NCI-H226 (cell line): ENCODE measurements at places on chromosomes 1 and 21.
A peak's percentile ranks its signal among the peaks of the same experiment; 100 is the strongest.

GRCh38 chr1:57420981-57421785 lies 2.7 kb downstream of the DAB1 start:
- DNase-seq, result no peak

- no peak for DNase-seq
These were observed 309.9 kb upstream of the PRMT6 start for GRCh38 chr1:106746448-106747085.

- no peak for DNase-seq
These were observed 159.5 kb upstream of the RNPC3 start for GRCh38 chr1:103365860-103366569.

DNA sequence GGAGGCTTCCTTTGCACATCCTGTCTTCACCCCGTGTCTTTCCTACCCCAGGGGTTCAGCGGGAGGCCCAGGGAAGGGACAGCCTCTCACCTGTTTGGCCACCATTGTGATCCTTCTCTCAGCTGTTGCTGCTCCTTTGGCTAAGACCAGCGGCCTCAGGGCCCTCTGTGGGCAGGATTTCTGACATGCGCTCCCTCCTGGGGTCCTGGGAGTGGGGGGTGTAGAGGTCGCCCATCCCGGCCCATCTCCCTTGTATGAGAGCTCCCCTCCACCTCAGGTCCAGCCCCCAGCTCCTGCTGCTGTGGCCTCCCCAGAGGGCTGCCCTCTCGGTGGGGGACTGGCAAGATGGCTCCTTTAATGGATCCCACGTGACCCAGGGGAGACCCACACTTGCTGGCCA lies 120.5 kb downstream of the PRDM2 start:
- DNase-seq, result no peak

- no peak for DNase-seq
These were observed 32.4 kb downstream of the RGS5 start for GRCh38 chr1:163170331-163170730.

GRCh38 chr1:11037740-11038182 lies 9.3 kb downstream of the MASP2 start:
- peak; percentile 46 for DNase-seq

DNA sequence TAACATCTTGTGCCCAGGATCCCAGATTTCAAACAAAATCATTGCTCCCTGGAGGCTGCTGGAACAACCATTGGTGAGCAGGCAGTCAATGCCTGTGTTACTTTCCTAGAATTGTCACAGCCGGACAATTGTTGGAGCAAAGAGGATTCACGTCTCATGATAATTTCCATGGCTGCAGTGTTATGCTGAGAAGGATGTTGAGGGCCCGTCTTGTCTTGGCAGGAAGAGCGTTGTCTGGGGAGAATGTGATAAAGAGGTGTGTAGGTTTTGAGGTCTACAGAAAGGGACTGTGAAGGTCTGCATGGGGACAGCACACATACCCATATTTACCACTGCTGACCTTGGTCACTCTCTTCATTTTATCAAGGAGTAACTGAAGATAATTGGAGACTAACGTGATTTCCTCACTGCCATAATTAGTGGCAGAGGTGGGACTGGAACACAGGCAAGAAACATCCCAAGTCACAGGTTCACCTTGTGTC lies 6.3 kb downstream of the MECR start:
- DNase-seq, result no peak

- no peak for DNase-seq
These were observed 4.3 kb downstream of the MEF2D start for GRCh38 chr1:156496211-156496761.

DNA sequence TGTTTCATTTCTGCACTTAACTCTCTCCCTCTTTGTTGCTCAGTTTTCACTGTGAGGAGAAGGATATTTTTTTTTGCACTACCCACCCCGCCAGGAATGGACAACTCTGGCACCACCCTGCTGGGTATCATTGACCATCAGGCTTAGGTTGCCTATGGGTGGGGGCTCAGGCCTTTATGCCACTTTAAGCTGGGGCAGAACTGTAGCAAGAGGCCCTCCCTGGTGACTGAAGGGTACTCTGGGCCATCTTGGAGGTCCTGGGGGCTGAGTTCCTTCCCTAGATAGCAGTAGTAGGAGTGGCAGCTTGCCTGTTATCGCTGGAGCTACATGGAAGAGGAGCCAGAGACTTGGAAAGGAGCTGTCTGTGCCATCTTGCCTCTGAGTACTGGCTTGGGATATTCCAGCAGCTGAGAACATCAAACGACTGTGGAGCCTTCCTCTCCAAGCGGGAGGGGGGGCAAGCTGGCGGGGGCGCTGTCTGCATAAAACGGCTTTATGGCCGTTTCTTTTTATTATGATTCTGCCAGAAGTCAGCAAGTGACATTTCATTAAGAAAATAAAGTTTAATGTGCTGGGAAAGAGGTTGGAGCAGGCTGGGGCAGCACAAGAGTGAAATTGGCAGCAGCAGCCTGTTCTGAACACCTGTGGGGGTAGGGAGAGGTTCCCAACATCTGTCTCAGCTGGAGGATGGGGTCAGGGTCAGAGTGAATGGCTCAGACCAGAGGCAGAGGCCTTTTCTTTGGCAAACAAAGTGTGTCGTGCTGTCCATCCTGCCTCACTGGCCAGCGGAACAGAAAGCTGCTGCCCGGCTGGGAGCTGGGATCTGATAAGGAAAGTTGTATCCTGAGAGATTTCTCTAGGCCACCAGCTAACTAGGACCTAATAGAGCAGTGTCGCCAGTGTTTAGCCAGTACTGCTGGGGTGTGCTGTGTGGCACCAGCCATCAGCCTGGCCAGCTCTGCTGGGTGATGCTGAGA lies 32.9 kb downstream of the TMEM53 start:
- DNase-seq, result no peak

GRCh38 chr21:45228171-45228641 lies 59.5 kb downstream of the POFUT2 start:
- peak; percentile 96 for DNase-seq

DNA sequence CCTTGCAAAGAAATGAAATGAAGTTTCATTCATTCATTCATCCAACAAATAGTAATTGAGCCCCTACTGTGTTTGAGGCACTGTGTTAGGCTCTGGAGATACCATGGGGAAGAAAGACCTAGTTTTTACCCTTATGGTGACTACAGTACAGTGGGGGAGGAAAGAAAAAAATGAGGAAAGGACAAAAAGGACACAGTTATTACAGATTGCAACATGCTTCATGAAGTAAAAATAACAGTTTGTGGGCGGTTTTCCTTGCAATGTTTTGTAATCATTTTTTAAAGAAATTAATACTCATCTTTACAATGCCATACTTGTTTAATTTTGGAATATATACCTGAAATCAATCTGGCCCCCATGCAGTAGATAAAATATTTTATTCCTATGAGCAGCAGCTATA lies 120.3 kb downstream of the TM2D1 start:
- no peak for DNase-seq

DNA sequence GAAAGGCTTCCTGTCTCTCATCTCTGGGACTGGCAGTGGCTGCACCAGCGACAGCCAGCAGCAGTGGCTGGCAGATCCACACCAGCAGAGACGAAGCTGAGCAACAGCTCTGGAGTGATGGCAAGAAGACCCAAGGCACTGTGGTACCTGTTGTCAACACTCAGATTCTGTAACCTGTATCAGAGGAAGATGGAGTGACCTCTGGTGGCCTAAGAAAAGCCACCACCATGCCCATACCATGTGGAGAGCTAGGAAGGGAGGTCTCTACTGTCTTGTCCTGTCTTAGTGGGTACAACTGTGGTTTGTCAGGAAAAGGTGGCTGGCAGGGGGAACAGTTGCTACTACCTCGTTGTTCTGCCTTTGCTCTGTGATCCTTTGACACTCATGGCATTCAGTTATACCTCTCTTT lies 22.5 kb upstream of the RHBDL2 start:
- peak; percentile 6 for DNase-seq

GRCh38 chr1:55334160-55334559 lies 119.0 kb upstream of the USP24 start:
- peak; percentile 54 for DNase-seq

GRCh38 chr1:93078638-93078985 lies 471 bp upstream of the MTF2 start:
- no peak for DNase-seq

DNA sequence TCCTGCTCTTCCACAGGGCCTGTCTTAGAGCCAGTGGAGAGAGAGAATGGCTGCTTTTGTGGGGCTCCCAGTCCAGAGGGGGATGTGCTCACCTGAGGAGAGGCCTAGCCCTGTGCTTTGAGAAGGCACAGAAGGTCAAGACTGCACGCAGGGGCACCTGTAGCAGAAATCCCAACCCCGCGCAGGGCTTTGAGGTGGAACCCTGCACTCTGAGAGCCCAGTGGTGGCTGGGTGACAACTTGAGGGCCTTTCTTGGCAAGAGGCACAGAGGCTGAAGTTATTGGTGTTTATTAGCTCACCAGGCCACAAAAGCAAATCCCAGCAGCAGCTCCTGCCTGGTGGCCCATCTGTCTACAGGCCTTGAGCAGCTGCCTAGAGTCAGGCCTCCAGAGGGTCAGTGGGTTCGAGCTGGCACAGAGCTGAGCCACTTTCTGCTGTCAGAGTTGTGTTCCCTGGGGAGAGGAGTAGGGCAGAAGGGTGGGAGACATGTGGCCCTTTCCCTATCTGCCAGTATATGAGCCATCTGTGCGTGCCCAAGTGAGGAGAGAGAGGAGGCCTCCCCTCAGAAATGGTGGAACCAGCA lies 31.4 kb downstream of the SZRD1 start:
- DNase-seq, result no peak

DNA sequence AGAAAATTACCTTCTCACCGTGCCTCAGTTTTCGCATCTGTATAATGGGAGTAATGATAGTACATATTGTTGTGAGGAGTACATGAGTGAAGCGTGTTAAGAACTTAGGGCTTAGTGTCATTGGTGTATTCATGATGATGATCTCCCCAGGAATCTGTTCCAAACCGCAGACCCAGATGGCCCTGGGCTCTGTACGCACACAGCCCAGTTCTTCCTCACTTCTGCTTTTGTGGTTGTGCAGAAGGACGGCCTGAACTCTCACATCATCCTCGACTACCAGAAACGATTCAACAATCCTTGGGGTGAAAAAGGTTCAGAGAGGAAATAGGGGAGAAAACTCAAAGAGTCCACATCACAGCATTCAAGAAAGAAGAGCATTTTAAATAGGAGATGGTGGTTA lies 323.0 kb downstream of the CAMTA1 start:
- DNase-seq, result no peak

DNA sequence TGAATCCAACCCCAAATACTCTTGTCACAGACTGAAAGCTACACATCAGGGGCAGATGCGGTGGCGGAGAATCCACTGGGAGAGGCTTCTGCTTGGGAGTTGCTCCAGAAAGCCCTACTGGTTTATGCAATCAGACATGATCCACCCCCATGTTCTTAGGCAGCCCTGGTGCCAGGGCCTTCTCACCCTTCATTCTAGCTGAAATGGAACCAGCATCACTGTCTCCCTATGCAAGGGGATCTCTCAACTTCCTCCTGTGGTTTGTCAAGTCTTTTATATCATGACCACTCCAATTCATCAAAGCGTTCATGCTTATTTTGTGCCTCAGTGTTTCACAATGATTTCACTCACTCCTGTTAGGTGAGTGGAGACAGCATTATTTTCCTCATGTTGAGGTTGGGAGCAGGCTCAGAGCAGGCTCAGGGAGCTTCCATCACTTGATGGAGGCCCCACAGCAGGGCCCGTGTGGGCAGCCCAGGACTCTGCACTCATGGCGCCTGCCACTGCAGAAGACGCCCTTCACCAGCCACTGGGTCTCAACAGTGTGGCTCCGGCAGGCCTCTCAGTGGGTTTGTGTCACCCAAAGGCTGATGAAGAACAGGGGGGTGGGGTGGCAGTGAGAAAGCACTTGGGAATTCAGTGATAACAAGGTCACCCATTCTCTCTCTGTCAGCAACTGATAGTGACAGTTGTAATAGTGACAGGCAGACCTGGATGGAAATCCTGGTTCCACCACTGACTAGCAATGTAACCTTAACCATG lies 67.1 kb downstream of the CD58 start:
- no peak for DNase-seq

DNA sequence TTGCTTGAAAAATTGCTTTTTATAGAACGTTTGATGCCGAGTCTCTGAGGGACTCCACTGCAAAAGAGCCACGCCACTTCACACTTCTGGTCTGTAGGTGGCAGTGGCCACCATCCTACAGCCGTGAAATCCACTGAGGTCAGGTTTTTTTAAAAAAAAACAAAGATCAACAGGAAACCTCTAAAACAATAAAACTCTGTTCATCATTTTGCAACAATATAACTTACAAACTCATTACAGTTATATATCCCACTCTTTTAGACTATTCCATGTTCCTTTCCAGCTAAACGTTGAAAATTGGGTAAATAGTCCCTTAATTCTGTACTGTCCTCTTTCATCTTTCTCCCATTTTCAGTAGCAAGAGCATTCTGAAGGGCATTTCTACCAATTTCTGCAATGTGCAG lies 64.6 kb upstream of the FMN2 start:
- DNase-seq, result peak; percentile 5

- DNase-seq, result no peak
These were observed 181.7 kb upstream of the DPYD start for GRCh38 chr1:98102345-98103030.
